ENCODE measurements at places on chromosomes 7 and 10.

- no peak for DNase-seq
Measured at GRCh38 chr10:29119374-29119773, 169.5 kb upstream of the LYZL1 start.

GRCh38 chr10:878333-878759, 53.2 kb downstream of the LARP4B start:
- DNase-seq = no peak

- no peak for DNase-seq
Measured at GRCh38 chr10:21726601-21727225, 192.7 kb downstream of the MLLT10 start.

DNA sequence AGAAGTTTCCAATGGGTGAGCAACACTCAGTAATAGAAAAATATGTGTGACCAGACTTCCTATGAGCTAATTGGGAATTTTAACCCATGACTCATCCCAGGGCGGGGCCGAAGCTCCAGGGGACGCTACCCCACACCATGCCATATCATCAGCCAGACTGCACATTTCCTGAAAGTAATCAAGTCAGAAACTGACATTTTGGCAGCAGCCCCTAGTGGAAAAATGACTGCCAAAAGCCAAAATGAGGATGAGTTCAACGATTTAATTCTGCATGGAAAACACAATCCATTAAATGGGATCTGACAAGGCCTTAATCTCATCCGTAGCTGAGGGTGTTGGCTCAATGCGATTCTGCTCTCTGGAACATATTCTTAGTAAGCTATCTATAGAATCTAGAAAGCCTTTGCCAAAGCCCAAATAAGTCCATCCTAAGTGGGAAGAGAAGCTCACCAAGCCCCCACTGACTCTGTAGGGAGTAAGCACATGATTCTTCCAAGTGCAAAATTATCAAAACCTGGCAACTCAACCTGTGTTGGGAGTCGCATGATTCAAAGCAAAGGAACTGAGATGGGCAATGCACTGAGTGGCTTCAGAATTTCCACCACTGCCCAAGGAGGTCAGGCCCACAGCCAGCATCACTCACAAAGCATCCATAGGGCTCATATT, 93.1 kb upstream of the PDE1C start:
- DNase-seq = no peak
